ENCODE measurements at places on chromosomes 2 and 18. TPM values are rescaled to one million over a fixed set of nuclear protein-coding genes. Genes with fewer than 3 reads are reported as not detected.

Gene DSC2
- total RNA-seq: 0.09 TPM

Gene CDH19
- not detected for total RNA-seq

Gene TTN
- 0.47 TPM for total RNA-seq

Gene CENPA
- 1.6 TPM for total RNA-seq

Gene GPR55
- not detected for total RNA-seq

Gene CGREF1
- total RNA-seq: 0.69 TPM

Gene IAH1
- 57.4 TPM for total RNA-seq

Gene CDK5R2
- not detected for total RNA-seq

Gene PLGLB1
- 0.32 TPM for total RNA-seq

Gene CAPN14
- 0.16 TPM for total RNA-seq

Gene SCN2A
- 10.9 TPM for total RNA-seq

Gene TEX44
- not detected for total RNA-seq

Gene KLHL30
- 0.09 TPM for total RNA-seq

Gene GALNT13
- not detected for total RNA-seq

Gene POTEI
- total RNA-seq: not detected

Gene ABCG8
- not detected for total RNA-seq

Gene DUSP2
- 0.94 TPM for total RNA-seq

Gene IRS1
- total RNA-seq: 11.7 TPM

Gene CPS1
- 34.6 TPM for total RNA-seq
